ENCODE measurements at places on chromosomes 3 and 15.
A peak's percentile ranks its signal among the peaks of the same experiment; 100 is the strongest.

DNA sequence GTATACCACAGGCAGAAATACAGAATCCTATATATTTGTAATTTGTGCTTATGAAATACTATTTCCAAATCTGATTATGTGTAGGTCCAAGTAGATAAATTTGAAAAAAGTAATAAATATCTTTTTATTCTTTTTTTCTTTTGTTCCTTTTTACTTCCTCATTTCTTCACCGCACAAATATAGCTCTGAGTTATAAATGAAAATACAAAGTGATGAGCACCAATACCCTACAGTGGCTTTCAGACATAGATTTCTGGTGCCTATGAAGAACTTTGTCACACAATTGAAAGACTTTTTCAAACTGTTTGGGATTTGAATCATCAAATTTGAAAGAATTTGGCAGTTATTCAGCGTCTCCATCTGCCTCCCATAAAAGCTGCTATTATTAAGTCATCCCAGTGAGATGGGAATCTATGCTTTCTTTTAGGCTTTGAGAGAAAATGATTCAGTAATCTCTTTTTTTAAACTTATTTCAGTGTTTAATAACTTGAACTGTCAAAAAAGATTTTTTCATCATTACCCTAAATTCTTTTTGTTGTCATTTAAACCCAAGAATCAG lies 363.6 kb upstream of the GOLIM4 start:
- peak; percentile 36 for DNase-seq

DNA sequence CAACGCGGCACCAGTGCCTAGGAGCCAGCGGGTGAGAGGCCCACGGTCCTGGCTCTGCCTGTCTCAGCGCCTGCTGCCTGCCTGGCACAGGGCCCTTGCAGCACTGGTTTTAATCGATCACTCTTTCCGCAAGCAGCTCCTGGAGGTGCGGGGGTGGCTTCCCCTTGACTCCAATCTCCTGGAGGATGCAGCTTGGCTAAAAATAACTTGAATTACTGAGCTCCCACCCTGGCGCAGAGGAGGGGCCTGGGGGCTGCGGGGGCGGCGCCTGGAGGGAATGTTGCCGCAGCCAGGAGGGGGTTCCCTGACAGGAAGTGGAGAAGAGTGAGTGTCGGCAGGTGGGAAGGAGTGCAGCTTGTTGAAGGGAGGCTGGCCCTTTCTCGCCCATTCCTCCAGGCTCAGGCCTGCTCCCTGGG lies 9.9 kb upstream of the RPL29 start:
- DNase-seq: peak; percentile 47

DNA sequence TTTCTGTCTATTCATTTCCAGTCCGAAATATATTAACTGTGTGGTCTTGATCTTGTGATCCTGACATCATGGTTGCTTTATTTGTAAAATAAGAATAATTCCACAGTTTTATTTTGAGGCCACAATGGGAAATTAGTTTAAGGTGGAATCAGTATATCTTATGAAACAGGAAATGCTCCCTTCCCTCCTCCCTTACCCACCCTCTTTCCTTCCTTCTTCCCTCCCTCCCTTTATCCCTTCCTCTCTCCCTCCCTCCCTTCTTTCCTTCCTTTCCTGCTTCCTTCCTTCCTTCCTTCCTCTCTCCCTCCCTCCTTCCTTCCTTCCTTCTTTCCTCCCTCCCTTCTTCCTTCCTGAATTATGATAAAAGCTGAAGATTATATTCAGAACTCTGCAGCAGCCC lies 452.3 kb downstream of the NAALADL2 start:
- DNase-seq: no peak

DNA sequence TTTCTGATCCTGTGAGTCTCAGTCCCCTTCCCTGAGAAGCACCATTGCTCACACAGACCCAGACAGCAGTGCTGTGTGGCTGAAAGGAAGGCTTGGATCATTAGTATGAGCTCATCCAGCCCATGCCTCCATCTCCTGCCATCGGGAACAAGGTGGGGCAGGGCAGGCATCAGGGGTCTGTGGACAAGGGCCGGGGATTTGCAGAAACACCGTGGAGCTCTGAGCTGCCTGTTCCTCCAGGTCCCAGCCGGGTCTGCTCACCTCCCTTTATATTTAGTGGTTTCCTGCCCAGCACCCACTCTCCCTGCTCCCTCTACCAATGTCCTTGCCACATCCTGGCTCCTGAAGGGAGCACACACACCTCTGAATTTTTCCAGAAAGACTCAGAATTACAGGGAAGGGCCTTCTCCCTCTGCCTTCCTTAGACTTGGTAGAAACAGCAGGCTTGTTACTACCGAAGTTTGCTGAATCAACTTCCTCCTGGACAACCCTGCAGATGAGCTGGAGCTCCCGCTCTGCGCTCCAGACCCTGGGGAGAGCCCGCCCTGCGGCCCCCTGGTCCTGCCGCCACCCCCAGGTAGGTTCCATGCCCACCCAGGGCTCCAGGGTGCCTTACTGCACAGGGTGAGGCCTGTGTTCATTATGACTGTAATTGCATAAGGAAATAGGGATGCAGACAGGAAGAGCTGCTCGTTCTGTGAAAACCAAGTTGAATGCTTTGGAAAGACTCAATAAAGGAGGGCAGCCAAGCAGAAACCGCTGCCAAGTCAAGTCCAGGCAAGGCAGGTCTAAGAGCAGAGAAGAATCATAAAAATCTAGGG lies 128.1 kb downstream of the NSMCE3 start:
- DNase-seq: no peak

DNA sequence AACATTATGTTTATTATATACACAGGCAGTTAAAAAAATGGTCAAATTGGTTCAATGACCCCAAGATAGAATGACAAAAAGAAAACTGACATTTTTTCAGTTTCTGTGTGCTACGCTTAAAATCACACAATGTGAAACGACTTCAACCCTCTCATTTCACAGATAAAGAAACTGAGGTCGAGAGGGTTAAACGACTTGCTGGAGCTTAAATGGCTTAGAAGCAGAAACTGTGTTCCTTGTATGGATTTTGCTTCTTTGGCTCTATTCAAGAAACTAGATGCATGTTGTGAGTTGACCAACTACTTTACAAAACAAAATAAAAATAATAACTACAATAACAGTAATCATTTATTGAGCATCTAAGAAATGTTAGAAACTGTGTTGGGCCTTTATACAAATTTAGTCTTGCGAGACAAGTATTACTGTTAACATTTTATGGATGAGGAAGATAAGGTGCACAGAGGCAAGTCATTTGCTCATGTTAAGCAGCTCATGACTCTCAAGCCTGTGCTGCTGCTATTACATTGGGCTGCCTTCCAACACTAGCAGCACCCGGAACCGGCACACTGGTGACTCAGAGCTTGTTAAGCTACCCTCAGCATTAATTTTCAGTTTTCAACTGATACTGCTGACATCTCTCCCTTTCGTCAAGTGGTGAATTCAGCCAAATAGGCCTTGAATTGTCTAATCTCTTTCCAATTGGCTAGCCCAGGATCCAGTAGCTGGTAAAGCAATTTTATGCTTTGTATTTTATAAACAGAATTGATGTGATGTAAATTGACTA lies 487.6 kb downstream of the NAALADL2 start:
- peak; percentile 95 for DNase-seq

DNA sequence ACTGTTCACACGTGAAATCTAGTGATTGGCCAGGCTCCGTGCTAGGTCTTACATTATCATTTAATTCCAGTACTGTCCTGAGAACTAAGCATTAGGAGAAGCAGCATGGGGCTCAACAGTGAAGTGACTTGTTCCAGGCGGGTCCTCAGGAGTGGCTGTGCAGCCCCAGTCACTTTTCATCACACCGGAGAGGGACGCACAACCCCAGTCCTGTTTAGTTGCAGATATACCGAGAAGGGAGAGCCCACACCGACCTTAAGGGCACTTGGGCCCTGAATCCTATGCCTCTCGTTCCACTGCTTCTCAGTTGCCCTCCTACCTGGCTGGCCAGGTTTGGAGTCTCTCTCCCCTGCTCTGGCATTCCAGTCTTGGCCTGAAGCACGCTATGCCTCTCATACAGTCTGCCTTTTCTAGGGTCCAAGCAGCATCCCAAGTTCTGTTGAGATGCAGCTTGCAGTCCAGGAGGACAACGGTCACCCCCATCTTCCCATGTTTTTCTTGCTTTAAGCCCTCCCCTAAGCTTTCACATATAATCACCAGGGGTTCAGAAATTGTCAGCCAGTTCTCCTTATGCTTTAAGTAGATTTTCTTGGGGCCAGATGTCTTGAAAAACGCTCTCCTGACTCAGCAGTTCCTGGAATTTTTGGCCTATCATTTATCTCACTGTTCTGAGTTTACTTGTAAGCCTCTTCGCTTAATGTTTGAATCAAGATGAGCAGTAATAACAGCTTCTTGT lies 10.1 kb downstream of the FAM131A start:
- DNase-seq: no peak

DNA sequence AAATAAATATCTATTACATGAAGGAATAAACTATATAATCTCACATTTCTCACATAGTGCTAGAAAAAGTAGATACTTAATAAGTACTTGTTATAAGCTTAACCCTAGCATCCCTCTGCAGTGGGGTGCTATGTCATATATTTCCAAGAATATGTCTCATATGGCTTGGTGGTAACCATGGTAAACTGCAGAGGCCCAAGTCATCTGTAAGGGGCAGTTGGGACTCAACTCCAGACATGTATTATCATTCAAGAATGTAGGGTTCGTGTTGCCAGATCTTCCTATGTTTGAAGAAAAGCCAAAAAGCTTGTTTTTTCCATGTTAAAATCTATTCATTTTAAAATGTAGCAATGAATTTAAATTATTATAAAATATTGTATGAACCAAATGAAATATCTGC lies 46.2 kb downstream of the ZNF385D start:
- DNase-seq: no peak

DNA sequence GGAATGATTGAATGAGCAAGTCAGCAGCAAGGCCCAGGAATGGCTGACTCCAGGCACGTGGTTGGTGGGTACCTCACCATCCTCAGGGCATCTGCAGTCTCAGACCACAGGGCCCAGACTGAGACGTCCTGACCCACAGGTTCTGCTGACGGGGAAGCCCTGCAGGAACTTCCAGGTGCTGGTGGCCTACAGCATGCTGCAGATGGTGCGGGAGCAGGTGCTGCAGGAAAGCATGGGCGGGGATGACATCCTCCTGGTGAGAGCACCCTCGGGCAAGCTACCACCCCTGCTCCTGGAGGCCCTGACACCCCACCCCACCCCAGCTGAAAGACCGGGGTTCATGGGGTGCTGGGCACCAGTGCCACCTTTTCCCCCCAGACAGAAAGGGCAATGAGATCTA lies 14.1 kb downstream of the TBC1D21 start:
- DNase-seq: no peak

- DNase-seq: no peak
These were observed 788.5 kb downstream of the MCTP2 start for GRCh38 chr15:95019907-95020306.

GRCh38 chr3:13064159-13064868 lies 8.9 kb downstream of the IQSEC1 start:
- DNase-seq: no peak

DNA sequence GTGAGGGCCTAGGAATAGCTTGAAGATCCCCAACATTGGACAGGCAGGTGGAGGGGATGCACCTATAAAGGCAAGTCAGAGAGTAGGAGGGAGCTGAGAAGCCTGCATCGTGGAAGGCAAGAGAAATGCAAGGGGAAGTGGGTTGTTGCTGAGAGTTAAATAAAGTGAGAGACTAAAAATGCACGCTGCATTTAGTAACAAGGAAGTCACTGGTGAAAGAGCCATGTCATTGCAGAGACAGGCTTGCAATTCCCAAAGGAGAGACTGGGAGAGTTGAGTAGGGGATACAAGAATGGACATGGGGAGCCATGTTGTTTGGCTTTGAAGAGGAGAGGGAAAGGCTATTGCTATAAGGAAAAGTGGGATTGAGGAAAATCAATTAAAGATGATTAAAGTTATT lies 77.0 kb upstream of the HEG1 start:
- no peak for DNase-seq

- DNase-seq: peak; percentile 66
These were observed 29.3 kb downstream of the GRAMD2A start for GRCh38 chr15:72168131-72168807.

GRCh38 chr3:5006755-5007202 lies 27.5 kb downstream of the BHLHE40 start:
- no peak for DNase-seq

DNA sequence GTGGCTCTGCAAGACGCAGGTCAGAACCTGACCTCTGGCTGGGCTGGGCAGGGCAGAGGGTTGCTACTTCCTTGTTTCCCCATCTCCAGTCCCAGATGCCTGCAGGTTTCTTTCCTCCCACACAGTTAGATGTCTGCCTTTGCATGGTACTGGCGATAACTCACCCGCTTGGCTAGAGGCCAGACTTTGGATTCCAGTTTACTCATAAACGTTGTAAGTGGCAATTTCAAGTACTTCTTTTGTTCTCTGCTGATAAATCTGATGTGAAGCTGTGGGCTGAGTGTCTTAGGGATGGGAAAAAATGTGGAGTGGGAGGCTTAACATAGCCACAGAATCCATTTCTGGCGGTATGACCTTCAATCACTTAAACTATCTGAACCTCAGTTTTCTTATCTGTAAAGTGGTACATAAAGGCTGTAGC lies 194.2 kb downstream of the EBLN2 start:
- peak; percentile 37 for DNase-seq

GRCh38 chr3:58333206-58334012 lies 717 bp downstream of the PXK start:
- peak; percentile 36 for DNase-seq

All from astrocyte of the spinal cord (primary cell).